ENCODE measurements at places on chromosomes 7 and 10.

GRCh38 chr7:17405786-17406185 lies 107.3 kb downstream of the AHR start:
- DNase-seq, result no peak

DNA sequence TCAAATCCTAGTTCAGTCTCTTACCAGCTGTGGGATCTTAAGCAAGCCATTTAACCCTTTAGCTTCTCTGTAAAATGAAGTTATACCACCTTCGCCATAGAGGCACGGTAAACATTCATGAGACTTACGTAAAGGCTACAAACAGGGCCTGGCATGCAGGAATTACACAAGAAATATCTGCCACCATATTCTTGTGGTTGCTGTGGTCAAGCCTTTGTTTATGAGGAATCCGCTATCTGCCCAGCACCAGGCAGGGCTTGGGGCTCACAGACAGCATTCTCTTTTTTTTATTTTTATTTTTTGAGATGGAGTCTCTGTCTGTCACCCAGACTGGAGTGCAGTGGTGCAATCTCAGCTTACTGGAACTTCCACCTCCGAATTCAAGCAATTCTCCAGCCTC lies 9.9 kb downstream of the AIFM2 start:
- DNase-seq, result no peak

DNA sequence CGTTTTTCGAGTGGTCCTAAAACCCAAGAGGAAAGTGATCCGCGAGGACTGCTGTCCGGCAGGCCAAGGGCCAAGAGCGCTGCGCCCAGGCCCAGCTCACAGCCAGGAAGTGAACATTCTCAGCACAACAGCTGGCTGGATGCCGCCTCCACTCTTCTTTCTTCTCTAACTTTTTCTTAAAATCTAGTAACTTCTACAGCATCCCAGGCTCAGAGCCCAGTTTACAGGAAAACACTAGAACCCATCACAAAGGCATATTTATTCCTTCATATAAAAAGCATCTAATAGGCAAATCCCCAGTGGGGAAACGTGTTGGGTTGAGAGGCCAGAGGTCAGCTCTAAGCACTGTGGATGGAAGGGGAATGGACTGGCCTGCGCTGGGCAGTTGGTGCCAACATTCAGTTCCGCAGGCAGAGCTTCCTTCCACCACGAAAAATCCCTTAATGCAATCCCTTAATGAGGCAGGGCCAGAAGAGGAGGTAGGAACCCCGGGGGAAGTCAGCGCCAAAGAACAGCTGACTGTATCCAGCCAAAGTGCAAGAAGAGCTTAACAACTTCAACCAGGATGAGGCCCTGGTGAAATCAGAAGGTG lies 74.8 kb downstream of the ZRANB1 start:
- DNase-seq, result no peak

GRCh38 chr7:102273749-102274712 lies 12.6 kb upstream of the SH2B2 start:
- no peak for DNase-seq

- no peak for DNase-seq
Measured at GRCh38 chr7:123660514-123661354, 5.1 kb downstream of the LMOD2 start.

DNA sequence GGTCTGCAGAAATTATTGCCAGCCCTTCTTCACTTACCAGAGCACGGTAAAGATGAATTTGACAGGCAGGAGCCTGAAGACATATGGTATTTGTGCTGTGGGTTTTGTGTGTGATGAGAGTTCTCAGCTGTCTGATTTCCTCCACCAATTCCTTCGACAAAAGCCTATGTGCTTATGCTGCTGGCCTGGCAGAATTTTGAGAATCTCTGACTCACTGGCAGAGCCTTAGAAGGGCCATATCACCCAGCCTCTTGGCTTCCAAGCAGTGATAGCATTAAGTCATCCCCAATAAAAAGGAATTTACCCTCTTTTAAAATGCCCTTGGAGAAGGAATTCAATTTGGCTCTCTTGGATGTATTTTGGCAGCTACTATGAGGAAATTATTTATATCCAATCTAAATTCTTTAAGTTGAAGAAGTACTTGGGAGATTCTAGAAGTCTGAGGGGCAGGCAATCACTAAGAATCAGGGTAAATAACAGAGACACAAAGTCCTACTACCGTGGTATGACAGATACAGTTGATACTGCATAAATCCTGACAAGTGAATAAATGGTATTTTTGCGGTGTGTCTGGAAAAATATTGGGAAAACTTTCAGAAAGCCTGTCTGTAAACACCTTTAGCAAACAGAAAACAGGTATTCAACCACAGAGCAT lies 68.6 kb upstream of the EFCAB10 start:
- no peak for DNase-seq

GRCh38 chr7:77197141-77197540 lies 2.5 kb downstream of the FGL2 start:
- DNase-seq, result no peak

GRCh38 chr7:23214938-23215337 lies 31.6 kb upstream of the GPNMB start:
- DNase-seq, result no peak
